ENCODE measurements at places on chromosomes 7 and 10.
A peak's percentile ranks its signal among the peaks of the same experiment; 100 is the strongest.

DNA sequence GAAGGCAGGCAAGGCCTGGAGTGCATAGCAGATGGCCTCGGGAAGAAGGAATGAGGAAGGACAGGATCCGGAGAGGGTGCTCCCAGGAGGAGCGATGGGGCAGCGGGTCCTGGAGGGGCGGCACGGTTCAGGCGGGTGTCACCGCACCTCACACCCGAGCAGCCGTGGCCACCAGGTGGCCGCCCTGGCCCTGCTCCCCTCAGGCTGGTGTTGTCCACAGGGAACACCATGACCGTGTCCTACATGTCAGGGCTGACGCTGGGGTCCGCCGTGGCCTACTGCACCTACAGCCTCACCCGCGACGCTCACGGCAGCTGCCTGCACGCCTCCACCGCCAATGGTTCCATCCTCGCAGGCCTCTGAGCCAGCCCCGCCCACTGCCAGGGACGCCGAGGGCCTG is 19.8 kb downstream of the SLC29A4 start:
- DNase-seq = no peak

GRCh38 chr10:130336617-130337304 is 200.6 kb downstream of the GLRX3 start:
- no peak for DNase-seq

GRCh38 chr7:42900842-42901241 is 11.0 kb downstream of the C7orf25 start:
- no peak for DNase-seq

- DNase-seq = no peak
Measured at GRCh38 chr7:35722054-35722849, 27.3 kb upstream of the HERPUD2 start.

DNA sequence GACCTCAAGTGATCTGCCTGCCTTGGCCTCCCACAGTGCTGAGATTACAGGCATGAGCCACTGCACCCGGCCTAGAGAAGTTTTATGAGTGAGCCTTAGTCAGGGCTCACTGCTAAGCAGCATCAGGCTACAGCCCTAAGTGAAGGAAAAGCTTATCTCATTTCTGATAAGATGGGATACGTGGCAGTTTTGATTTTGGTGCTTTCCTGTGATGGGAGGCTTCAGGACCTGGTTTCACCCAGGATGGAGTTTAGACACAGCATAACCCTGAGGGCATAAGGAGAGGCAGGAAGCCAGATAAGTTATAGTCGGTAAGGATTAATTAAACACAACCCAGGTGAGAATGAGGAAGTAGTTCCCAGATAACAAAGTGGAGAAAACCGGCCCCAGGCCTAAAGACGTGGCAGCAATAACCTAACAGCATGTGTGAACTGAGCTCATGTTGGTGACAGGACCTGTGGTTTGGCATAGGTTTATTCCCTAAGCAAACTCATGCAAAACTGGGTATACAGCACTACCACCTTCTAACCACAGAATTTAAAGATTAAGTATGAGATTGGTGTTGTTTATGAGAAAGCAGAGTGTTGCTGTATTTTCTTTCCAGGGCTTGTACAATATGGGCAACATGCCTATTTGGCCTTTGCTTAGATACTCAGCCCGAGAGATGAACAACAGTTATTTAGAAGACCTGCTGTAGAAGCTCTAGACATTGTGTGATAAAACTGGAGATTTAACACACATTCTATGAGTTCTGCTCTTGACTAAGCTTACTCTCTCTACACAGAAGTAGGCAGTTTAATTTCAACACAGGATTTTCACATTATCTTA is 119.4 kb downstream of the COL28A1 start:
- DNase-seq = no peak

GRCh38 chr10:22850541-22850940 is 77.3 kb upstream of the ARMC3 start:
- no peak for DNase-seq

DNA sequence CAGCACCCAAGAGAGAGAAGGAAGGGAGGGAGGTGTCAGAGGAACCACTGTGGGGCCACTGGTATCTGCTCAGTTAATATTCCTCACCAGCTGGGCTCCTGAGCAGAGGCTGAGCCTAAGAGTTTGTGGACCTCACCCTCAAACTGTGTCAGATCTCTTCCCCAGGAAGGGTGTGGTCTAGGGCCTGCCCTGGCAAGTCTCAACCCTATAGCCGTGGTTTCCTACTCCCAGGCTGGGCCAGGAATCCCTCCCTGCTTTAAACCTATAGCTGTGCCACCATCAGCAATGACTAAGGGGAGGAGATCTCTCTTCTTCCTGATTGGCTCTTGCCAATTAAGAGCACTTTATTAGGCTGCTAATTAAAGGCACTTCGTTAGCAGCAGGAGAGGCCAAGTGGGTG is 29.9 kb downstream of the POLL start:
- no peak for DNase-seq

- no peak for DNase-seq
Measured at GRCh38 chr7:142898377-142899170, 13.0 kb upstream of the TRPV6 start.

GRCh38 chr7:29968683-29969395 is 20.8 kb downstream of the SCRN1 start:
- no peak for DNase-seq

DNA sequence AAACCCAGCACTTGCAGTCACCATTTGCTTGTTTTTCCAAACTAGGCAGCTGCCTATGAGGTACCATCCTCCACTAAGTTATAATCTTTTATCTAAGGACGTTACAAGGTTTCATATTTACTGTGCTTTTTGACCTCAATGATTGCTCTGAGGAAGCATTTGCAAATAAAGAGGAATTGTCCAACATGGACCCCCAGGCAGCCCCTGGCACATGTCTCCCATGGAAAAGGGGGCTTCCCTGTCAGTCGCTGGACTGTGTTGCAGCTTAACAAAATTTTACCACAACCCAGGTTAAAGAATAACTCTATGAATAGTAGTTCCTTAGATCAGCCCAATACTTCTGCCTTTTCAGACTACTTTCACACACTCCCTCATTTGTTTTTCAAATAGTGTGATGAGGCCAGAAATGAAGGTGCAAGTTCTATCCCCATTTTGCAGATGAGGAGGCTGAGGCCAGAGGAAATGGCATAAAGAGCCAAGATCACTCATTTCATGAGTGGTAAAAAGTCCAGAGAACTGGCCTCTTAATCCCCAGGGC is 52.8 kb upstream of the ZPBP start:
- DNase-seq = no peak

DNA sequence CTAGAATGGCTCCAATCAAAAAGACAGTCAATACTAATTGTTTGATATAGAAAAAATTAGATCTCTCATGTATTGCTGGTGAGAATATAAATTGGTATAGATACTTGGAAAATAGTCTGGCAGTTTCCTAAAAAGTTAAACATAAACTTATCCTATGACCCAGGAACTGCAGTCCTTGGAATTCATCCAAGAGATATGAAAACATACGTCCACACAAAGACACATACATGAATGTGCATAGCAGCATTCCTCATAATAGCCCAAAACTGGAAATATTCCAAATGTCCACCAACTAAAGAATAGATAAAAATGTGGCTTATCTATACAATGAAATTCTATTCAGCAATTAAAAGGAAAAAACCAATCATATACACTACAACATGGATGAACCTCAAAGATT is 128.4 kb downstream of the ZFAND4 start:
- DNase-seq = no peak

GRCh38 chr7:47044625-47045024 is 537.3 kb downstream of the TNS3 start:
- no peak for DNase-seq

DNA sequence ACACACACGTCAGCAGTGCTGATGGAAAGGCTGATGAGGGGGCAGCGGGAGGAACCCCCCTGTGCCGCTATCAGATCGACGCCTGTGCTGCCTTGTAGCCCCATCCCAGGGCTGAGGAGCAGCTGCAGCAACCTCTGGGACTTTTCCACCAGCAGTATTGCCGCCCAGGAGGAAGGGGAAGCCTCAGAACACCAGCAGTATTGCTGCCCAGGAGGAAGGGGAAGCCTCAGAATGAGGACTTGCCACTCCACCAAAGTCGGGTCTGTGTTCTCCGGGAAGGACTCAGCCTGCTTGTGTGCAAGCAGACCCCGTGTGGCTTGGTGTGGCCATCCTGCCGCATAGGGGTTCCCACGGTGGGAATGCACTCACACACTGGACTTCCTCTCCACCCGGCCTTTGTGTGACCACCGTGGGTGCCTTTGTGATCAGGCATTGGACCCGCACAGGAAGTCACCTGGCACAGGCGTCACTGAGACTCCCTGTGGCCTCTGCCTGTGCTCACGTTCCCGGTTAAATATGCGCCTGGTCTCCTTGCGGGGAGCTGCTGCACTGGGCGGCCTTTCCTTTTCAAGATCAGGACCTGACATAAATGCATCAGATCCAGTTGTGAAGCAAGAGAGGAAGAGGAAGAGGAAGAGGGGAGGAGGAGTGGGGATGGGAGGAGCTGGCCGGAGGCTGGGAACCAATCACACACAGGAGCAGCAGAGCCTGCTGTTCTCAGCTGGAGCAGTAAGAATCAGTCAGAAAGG is 248.5 kb downstream of the DNAJB6 start:
- DNase-seq = no peak

DNA sequence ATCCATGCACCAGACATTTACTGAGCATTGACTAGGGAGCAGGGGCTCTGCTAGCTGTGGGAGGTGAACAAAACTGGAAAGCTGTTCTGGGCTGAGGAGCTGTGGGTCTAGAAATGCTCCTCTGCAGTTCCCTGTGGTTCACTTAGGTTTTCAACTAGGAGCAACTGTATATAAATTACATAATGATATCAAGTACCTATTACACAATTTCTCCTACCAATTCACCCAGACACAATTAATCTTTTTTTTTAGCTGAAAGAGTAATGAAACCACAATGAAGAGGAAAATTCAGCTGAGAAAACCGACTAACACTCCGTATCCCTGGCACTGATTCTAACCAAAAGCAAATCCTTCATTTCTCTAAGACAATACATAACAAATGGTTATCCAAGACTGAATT is 39.4 kb downstream of the COL28A1 start:
- no peak for DNase-seq

- no peak for DNase-seq
Measured at GRCh38 chr10:10798102-10798863, 219.4 kb upstream of the CELF2 start.

DNA sequence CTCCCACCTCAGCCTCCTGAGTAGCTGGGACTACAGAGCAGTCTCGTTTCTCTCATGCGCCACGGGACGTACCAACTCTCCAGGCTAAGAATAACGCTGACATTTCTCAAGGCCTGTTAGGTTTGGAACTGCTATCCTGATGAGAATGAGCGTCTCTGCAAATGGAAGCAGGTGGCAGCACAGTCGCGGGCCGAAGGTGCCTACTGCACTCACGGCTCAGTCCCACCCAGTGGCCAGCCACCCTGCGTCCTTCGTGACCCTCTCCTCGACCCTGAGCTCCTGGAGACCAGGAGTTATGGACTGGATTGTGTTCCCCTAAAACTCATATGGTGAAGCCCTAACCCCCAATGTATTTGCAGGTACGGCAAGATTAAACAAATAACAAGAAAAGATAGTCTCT is 274.1 kb downstream of the PRPF18 start:
- DNase-seq = no peak

DNA sequence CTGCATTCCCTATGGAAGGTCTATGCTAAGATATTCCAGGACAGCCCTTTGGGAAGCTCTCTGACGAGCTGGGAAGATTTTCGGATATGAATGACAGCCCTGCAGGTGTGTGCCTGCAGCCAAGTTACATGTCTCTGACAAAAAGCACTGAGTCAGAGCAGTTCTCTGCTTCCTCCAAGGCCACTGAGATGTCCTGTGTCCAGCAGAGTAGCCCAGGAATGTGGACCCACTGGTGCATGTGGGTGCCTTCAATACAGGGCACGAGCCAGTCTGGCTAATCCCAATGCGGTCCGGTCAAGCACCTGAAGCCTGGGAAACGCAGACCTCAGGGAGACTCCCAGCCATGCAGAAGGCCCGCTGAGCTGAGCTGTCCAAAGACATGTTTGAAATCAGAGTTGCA is 565.7 kb downstream of the TCERG1L start:
- DNase-seq = no peak

GRCh38 chr7:112267944-112268691 is 61.6 kb downstream of the ZNF277 start:
- no peak for DNase-seq

- DNase-seq = no peak
Measured at GRCh38 chr7:46568420-46569132, 647.5 kb upstream of the IGFBP3 start.

GRCh38 chr10:124911124-124912067 is 30.5 kb upstream of the ZRANB1 start:
- no peak for DNase-seq

DNA sequence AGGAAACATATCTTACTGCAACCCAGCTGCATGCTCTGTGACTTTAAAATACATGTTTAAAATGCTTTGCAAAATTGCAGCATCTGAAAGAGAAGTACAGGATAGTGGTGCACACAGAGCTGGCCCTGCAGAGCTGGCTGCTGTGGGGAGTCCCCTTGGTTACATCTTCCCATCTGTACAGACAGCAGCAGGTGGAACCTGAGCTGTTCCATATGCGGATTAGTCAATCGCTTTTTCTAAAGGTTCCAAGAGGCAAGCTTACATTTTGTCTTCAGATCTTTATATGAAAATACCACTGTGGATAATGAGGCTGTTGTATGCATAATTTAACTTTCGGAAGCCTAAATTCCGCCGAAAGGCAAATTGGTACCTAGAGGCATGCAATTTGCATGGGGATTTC is 444.1 kb downstream of the NRG3 start:
- DNase-seq = no peak

- no peak for DNase-seq
Measured at GRCh38 chr10:82628373-82628772, 753.4 kb downstream of the NRG3 start.

GRCh38 chr7:3028071-3028757 is 15.5 kb downstream of the CARD11 start:
- peak; percentile 9 for DNase-seq

GRCh38 chr10:13272164-13272571 is 27.7 kb downstream of the PHYH start:
- no peak for DNase-seq

DNA sequence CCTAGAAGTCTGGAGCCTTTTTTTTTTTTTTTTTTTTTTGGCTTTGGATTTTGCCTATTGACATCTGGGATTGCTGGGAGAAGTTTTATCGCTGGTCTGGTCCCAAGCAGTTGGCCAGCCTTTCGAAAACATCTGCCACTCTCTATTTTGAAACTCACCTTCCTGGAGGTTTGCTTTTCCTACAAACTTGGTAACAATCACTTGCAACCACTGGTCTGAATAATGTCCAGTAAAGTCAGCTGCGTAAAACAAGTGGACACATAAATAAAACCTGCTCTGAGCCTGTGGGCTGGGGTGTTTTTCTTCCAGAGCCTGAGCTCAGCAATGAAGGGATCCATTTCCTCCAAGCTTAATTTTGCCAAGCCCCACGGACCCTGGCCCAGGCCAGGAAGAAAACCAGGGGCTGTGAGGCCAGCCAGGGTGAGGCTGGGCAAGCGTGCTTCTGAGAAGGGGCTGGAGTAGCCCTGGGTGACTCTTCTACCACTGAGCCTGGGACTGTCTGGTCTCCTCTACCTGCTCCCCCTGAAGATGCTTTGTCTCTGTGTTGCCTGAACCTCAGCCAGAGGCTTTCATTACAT is 202.2 kb downstream of the GFRA1 start:
- no peak for DNase-seq

GRCh38 chr10:128571745-128572144 is 445.5 kb upstream of the MKI67 start:
- no peak for DNase-seq

- DNase-seq = no peak
Measured at GRCh38 chr10:5448333-5449001, 36.1 kb downstream of the NET1 start.
